Stimulated activated CD4-positive, alpha-beta T cell treated with anti-CD3 and anti-CD28 coated beads, Interleukin-2, amount 100 ng/mL, for 24 hours (primary cell): ENCODE measurements at places on chromosomes 4 and X.

DNA sequence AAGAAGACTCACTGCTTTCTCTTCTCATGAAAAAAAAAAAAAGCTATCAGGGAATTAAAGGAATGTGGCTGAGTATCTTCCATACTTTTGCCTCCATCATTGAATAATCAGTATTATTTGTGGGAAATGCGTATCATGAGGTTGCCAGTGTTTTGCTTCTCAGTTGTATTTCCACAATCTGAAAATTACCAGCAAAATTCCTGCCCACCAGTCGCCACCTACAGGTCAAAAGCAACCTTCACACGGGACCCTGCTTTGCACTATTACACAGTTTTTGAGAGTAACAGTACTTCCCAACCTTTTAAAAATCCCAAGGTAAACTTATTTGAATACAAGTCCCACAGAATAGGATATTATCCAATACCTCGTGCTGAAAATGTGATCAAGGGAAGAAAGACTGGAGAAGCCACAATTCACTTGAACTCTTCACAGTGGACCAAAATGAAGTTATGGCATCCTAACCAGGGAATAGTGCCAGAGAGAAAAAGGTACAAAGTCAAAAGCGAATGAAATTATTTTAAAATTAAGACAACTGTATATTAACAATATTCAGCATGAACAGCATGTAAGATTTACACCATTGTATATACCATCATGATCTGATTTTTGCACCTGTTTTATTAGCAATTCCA is 30.4 kb downstream of the PGRMC1 start:
- DNase-seq: peak; percentile 17

- no peak for DNase-seq
These were observed 126.7 kb downstream of the RBM47 start for GRCh38 chr4:40502934-40503333.

DNA sequence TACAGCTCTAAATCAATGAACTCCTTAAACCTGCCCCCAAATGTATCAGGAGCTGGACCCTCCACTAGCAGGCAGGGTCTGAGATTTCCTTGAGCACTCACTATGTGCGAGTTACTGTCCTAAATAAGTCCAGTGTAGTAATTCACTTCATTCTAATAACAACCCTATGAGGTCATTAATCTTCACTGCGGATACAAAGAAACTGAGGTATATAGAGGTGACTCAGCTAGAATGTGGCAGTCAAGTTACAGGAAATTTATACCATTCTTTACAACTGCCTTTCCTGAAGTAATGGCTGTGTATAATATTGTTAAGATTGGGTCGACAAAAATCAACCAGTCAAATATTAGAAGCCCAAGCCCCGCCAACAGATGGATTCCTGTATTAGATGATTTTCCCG is 473.9 kb upstream of the FTHL17 start:
- DNase-seq: no peak

DNA sequence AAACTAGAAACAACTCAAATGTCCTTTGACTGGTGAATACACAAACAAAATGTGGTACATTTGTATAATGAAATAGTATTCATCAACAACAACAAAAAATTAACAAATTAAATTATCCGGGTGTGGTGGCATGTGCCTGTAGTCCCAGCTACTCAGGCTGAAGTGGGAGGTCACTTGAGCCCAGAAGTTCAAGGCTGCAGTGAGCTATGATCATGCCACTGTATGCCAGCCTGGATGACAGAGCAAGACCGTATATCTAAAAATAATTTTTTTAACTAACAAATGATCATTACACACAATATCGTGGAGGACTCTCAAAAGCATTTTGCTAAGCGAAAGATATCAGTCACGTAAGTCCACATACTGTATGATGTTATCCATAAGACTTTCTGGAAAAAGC is 71.6 kb upstream of the SORBS2 start:
- no peak for DNase-seq

DNA sequence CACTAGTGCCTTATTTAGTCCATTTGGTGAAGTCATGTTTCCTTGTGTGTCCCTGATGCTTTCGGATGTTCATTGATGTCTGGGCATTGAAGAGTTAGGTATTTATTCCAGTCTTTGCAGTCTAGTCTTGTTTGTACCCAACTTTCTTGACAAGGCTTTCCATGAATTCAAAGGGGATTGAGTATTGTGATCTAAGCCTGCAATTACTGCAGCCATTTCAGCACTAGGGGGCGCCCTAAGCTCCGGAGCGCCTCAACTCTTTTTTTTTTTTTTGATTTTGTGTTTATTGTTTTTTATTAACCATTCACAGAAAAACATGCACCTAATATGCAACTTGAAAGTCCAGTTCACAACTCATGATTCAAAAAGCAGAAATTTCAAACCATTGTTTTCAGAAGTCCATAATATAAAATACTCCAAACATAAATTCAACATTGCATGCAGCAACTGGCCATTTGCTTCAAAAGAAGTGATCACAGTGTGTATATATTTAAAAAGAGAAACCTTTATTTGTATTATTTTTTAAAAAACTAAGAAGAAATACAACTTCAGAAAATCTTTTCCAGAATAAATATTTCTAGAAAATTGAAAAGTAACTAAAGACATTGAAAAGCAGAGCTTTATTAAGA is 59.2 kb downstream of the PTPN13 start:
- DNase-seq: peak; percentile 47

- no peak for DNase-seq
These were observed 133.0 kb downstream of the KLHL8 start for GRCh38 chr4:87087420-87087819.

GRCh38 chr4:165964591-165964990 is 91.6 kb downstream of the TLL1 start:
- no peak for DNase-seq

GRCh38 chr4:23365086-23365485 is 524.8 kb downstream of the PPARGC1A start:
- no peak for DNase-seq

- DNase-seq: no peak
These were observed 209.8 kb downstream of the CRLF2 start for GRCh38 chrX:1002611-1003010.

DNA sequence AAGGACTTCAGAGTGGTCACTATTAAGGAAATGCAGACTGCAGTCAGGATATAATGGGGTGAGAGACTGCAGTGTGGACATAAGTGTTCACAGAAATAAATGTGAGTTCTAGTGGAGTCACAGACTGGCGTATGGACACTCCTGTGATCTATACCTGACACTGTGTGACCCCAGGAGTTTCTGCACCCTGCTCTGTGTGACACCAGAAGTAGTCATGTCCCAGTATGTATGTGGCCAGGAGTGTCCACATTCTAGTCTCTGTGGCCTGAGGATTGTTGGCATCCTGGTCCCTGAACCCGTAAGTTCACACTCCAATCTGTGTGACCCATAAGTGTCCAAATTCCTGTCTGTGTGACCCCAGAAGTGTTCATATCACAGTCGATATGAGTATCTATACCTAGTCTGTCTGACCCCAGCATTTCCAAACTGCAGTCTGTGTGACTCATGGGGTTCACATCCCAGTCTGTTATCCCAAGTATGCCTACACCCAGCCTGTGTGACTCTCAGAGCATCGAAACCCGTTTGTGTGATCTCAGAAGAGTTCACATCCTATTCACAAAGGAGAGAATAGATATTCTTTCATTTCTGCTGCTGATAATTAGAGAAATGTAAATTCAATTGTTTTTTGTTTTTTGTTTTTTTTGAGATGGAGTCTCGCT is 16.3 kb downstream of the WDR13 start:
- DNase-seq: no peak

DNA sequence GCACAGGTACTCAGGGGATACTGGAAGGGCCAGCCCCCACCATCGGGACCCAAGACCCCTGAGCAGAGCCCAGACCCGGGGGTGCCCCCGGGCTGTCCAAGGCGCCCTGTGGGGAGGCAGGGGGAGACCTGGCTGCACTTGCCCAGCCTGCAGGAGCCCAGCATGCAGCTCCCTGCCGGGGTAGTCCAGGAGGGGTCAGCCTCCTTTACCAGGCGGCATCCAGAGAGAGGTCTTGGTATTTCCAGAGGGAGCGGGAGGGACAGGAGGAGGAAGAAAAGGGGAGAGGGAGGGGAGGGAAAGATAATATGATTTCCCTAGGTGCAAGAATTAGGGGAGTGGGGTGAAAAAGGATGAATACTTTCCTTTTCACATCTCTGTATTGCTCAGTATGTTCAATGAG is 97.5 kb downstream of the ABLIM2 start:
- no peak for DNase-seq

- no peak for DNase-seq
These were observed 19.6 kb upstream of the NSUN7 start for GRCh38 chr4:40730091-40730679.

DNA sequence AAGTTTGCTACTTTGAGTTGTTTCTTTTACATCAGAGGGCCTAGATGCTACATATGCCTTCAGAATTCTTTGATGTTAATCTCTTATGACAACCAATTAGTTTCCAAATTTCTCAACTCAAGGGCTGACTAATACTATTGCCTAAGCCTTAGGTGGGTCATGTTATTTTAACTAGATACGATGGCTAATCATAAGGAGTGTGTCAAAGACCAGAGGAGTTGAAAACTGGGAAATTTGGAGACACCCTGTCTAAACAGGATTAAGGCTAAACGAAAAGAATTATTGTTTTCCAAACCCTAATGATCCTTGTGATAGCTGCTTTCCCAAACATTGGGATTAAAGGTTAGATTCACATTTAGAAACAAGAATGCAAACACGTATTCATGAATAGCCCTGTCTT is 228.5 kb downstream of the PCDH7 start:
- no peak for DNase-seq

GRCh38 chr4:120918788-120919187 is 3.7 kb downstream of the PRDM5 start:
- no peak for DNase-seq

DNA sequence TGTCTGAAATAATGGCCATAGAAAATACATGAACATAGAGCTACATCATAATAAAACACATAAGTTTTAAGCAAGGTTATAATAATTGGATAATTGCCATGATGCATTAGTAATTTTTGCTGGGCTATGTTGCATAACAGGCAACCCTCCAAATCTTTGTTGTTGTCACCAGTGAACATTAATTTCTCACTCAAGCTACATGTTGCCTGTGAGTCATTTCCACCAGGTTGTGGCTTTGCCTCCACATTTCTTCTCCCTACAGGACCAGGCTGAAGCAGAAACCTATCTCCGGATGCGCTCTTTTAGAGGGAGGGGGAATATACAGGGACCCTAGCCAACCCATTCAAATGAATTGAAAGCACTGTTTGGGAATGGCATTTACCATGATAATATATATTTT is 347.7 kb downstream of the GABRG1 start:
- no peak for DNase-seq

GRCh38 chrX:49704691-49705404 is 9.1 kb upstream of the PAGE1 start:
- no peak for DNase-seq

GRCh38 chr4:18106620-18107019 is 85.1 kb upstream of the LCORL start:
- no peak for DNase-seq

GRCh38 chr4:51842167-51842553 is 793 bp upstream of the DCUN1D4 start:
- no peak for DNase-seq

DNA sequence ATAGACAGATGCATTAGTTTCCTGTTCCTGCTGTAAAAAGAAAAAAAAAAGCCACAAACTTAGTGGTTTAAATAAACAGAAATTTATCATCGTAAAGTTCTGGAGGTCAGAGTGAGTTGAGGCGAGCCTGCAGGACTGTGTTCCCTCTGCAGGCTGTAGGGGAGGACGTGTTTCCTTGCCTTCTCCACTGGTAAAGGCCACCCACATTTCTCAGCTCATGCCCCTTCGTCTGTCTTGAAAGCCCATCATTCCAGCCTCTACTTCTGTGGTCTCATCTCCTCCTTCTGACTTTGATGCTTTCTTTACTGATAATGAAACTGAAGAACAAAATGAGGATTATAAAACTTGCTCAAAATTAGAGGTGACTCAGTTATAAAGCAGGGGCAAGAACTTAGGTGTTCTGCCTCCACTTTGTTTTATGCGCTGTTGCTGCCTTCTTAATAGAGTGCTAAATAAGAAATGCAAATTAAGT is 143.0 kb downstream of the STIM2 start:
- DNase-seq: peak; percentile 45

- DNase-seq: no peak
These were observed 655.6 kb upstream of the PCDH10 start for GRCh38 chr4:132493476-132493875.

DNA sequence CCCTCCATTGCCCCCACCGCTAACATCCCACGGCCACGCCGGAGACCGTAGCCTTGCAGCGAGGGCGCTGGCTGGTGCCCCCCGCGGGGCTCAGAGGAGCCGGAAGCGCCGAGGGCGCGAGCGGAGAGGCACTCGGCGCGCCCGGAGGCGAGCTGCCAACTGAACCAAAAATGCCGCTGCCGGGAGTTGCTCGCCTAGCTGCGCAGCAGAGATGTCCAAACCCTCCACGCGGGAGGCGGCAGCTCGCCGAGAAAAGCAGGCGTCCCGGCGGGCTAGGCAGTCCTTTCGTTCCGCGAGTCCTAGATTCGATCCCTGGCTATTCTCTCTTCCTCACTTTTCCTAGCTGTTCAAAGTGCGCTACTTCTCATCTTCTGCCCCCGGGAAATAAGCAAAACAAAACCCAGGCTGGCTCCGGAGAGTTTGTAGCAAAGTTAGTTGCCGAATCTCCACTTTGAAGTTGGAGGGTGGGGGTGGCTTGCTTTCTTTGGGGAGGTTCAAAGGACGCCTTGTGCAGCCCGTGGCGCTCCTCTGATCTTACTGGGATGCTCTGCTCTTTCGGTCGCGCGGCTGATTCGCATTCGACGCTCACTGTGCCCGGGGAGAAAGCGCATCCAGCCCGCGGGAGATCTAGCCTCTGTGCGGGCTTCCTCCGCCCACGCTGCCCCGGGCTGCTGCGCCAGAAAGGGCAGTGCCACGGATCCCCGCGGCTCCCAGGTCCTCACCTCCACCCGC is 723 bp downstream of the NKX6-1 start:
- peak; percentile 46 for DNase-seq

DNA sequence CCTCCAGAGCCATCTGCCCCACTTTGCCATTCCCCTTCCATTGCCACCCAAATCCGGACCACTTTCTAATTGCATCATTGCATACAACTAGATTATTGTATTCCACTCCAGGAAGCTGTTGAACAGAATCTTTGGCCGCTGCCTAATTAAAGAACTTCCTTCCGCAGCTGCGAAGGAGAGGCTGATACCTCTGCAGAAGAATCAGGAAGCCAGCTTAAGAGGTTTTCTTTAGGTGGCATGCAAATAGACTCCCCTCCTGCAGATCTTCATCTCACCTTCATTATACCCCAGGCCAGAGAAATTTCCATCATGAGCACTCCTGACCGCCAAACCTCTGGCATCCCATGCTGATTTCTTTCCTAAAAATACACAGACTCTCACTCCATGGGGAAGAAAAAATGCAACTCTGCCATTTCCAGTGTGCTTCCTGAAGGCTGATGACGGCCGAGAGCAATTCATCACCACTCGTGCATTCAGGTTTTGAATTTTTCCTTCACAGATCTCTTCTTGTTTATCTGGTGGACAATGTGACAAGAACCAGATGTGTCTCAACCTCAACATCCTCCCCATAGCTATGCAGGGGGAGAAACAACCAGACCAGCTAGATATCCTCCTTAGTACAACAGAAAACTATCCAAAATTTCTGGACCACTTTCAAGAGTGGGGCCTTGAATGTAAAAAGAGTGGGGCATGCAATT is 31.2 kb downstream of the LGI2 start:
- DNase-seq: no peak

GRCh38 chr4:69823048-69823447 is 36.9 kb downstream of the SULT1E1 start:
- DNase-seq: no peak
